ENCODE measurements at places on chromosomes 4 and X.

GRCh38 chrX:17710871-17711301 lies 26.4 kb upstream of the SCML1 start:
- no peak for DNase-seq

GRCh38 chrX:106684207-106684606 lies 42.3 kb upstream of the RNF128 start:
- DNase-seq: no peak

- DNase-seq: no peak
Measured at GRCh38 chr4:55618546-55619143, 17.5 kb downstream of the NMU start.

GRCh38 chr4:111506706-111507105 lies 638.5 kb upstream of the FAM241A start:
- no peak for DNase-seq

- no peak for DNase-seq
Measured at GRCh38 chr4:42703813-42704212, 46.9 kb upstream of the ATP8A1 start.

- DNase-seq: no peak
Measured at GRCh38 chrX:78063687-78064086, 40.4 kb upstream of the PGK1 start.

DNA sequence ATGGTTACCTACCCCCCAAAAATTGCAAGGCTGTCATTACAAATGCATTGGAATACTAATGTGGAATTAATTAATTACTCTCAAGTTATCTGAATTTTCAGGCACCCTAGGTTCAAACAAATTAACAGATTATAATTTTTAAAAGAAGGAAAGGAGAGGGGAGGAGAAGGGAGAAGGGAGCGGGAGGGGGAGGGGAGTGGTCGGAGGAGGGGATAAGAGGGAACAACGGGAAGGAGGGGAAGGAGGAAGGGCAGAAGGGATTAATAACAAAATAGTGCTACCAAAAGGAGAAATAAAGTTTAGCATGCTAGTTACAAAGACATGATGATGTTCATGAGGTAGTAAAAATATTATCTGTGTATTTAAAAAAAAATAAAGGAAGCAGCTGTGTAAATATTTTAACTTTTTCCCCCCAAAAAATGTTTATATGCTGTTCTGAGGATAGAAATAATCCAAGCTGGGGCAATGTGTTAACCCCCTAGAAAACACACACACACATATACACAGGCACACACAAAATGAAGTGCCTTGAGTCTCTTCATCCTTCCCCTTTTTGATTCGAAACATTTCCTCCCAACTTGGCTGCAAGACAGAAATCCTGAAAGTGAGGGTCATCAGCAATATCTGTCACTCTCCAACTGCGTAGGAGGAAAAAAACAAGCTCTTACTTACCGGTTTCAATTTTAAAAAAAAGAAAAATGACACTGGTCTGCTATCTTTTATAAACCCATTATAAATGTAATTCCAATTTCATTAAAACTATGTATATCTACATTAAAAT lies 58.8 kb downstream of the PPP3CA start:
- no peak for DNase-seq

- peak; percentile 59 for DNase-seq
Measured at GRCh38 chrX:135185795-135186443, 14.7 kb upstream of the CT55 start.

DNA sequence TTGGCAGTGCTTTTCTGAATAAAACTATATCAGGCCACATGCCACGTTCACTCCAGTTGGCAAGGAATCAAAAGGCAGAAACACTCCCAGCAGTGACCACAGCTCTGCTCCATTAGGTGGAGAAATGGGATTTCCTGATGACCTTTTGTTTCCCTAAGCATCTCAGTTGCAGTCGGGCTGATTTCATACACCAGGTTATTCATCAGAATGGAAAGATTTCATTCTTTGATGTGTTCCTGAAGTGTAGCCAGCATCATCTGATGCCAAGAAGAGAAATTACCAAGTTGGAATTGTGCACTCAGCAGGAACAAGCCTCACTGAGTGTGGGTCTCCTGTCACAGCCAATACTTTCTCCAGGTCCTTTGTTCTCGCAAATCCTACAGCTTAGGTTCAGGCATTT lies 193.7 kb downstream of the SPATA18 start:
- DNase-seq: no peak

DNA sequence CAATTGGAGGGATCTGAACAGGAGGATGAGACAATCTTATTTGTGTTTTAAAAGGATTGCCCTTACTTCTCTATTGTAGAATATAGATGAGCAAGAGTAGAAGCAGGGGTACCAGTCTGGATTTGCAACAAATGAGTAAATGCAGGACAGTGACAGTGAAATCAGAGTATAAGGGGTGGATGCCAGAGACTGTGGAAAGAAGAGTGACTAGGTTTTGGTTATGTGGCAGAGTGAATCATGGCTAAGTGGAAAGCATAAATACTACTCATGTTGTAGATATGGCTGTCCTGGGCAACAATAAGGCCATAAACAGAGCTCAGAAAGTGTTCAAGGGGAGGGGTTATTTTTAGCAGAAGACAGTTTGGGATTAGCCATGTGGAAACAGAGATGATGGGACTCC lies 6.0 kb upstream of the VSIG4 start:
- no peak for DNase-seq

- no peak for DNase-seq
Measured at GRCh38 chrX:100817340-100817739, 2.9 kb upstream of the CSTF2 start.

GRCh38 chr4:152448854-152449253 lies 87.0 kb downstream of the FBXW7 start:
- no peak for DNase-seq

DNA sequence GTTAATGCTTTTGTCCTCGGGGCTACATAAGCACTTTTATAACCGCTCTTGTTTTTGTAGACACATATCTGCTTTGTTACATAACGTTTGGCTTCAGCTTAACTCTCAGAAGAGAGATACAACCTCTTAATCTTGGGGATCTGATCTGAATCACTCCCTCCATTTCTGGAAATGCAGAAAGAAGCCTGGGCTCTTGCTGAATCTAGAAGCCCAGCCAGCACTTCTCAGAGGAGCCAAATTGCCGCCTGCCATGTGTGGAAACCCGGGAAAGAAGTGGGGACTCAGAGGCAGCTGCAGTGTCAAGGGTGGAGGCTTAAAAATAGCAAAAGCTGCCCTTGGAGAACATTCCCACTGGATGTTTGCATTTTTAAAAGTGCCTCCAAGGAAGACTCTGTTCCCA lies 69.3 kb upstream of the LDB2 start:
- DNase-seq: no peak

DNA sequence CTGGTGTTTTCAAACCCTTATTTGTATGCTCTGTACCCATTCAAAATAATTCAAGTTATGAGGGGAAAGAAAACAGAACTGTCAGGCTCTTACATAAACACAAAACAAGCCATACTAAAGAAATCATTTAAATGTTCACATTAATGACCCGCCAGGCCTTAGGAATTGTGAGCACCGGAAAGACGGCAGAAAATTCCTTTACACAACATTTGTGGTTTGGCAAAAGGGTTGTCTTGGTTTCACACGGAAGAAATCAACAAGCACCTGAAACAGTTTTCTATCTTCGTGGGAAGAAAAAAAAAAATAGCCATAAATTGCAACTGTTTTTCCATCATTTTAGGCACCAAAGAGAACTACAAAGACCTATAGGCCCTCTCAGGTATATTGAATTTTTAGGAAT lies 188.5 kb upstream of the FTHL17 start:
- no peak for DNase-seq

GRCh38 chr4:55801498-55801897 lies 18.1 kb upstream of the EXOC1L start:
- DNase-seq: no peak

- no peak for DNase-seq
Measured at GRCh38 chr4:159206427-159206871, 103.6 kb downstream of the RAPGEF2 start.

DNA sequence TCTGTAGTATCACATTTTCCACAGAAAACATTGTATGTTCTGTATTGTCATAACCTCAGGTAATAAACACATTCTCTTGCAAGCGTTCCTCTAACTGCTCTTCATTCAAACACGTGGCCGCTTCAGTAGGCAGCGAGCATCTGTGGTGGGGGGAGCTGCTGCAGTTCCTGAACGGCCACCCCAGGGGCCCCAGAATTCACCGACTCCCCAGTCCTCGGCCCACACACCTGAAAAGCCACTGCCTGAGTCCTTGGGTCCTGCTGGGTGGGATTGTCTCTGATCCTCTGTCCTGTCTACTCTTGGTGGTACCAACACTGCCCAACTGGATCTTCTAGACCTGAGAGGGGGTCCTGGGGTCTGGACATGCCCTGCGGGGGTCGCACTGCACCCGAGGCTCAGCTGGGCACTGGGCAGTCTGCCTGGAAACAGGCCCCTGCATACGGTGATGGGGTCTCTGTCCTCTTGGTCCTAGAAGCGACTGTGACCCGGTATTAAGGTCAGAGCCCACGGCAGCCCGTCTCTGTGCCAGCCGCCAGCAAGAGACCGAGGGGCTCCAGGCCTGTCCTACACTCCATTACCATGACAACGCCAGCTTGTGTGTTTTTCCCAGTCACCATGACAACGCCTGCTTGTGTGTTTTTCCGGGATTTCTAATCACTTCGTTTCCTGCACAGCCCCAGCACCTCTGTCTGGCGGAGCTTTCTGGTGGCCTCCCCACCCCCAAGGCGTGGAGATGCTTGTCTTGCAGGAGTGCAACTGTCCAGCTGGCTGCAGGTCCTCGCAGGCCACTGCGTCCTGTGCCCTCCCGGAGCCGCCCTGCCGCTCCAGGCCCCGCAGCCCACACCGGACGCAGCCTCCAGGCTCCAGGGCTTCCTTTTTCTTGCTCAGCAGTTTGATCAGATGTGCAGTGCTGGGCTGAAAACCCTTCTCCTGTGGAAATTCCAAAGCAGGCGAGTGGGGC lies 16.0 kb downstream of the CTBP1 start:
- DNase-seq: no peak

DNA sequence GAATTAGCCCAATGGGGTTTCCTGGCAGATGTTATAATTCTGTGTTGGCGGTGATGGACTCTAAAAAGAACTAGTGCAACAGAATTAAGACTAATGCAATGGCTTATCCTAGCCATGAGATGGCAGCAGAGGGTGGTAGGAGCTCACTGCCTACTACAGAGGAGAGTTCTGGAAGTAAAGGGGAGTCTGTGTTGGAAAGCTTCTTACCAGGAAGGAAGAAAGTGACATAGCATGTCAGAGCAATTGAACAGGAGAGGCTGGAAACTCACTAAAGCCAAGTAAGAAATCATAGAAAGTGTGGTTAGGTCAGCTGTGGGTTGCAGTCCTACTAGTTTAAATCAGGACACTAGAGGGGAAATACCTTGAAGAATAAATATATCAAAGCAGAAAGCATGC lies 6.3 kb upstream of the TRPC5OS start:
- no peak for DNase-seq

- peak; percentile 29 for DNase-seq
Measured at GRCh38 chr4:1711571-1712215, 426 bp downstream of the SLBP start.

DNA sequence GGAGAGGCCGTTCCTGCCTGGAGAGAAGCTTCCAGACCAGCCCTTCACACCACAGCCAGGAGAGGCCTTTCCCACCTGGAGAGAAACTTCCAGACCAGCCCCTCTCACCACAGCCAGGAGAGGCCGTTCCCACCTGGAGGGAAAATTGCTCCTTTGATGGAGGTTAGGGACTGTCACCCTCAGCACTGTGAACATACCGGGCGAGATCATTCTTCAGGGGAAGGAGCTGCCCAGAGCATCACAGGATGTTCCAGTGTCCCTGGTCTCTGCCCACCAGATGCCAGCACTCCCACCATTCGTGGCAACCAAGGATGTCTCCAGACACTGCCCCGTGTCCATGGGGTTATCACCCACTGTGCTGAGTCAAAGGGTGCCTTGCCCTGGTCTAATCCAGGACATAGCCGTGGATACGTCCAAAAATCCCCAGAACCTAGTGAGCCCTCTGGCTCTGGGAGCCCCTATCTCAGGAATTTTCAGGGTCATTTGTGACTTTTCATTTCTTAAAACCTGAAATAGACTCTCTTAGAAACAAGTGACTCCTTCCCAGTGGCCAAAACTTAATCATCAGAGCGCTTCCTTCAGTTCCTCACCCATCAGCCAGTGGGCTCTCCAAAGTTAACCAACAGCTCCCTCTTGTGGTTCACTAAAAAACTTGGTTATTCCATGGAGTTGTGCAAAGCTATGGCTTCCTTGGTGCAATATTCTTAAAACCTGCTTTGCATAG lies 80.2 kb downstream of the CRMP1 start:
- DNase-seq: no peak

DNA sequence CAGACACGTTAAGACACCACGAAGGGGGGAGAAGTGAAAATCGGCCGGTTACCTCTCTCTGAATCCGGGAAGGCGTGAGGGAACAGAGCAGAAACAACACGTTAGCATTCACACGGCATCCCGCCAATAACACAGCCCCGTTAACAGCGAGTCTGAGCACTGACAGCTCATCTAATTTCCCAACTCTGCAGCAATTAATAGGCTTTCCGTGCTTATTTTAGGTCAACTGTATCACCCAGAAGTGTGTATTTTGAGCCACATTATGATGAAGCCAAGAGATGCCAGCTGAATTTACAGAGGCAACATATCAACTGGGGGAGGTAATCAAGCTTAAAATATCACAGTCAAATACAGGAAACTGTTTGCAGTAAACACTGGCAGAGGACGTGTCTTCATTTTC lies 92.6 kb downstream of the NSUN7 start:
- no peak for DNase-seq

DNA sequence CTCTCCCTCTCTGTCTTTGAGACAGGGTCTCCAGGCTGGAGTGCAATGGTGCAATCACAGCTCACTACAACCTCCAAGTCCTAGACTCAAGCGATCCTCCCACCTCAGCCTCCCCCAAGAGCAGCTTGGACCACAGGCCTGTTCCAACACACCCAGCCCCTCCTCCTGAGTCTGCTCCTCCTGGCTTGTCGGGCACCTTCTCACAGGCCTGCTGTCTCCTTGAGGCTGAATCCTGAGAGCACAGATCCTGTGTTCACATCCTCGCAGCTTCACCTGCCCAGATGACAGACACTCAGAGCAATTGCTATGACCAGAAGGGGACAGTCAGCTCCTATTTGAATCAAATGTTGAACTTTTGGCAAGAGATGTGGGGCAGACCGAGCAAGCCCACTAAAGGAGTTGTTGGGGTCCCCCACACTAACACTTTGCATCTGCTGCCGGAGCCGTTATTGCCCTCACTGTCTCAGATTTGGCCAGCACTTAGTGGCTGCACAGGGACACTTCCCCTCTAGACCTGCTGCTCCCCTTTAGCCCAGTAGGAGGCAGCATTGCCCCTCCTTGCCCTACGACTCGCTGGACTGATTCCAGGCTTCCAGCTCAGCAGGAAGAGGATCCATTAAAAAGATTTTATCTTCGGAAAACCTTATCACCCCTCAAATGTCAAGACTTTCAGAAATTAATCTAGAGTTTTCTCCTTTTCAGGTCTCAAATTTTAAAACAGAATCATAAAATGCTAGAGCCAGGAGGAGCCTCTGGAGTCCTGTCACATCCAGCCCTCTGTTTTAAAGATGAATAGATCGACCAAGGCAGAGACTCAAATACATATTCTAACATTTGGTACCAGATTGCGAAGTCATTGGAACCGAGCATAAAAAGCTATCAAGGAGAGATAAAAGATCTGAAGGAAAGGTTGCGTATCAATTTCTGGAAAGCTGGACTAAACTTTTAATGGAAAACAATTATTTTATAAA lies 113.7 kb downstream of the USP46 start:
- DNase-seq: peak; percentile 37

Measured in T-helper 2 cell (primary cell).